DMS53 (cell line): ENCODE measurements at places on chromosomes 7 and 10.

DNA sequence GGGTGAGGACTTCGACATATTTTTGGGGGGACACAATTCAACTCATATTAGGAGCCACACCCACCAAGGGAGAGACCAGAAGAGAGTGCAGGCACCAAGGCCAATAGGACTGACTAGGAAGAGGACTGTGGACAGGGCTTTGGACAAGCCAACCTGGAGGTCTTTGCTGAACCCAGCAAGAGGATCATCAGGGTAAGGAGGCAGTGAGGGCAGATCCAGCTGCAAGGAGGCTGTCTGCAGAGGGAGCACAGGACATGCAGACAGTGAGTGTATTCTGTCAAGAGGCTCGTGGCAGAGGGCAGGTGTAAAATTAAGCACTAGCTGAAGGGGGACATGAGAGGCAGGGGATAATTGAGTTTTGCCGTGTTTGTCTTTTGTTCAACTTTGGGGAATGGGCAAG lies 83.4 kb upstream of the MGMT start:
- DNase-seq: no peak

GRCh38 chr7:24200407-24200966 lies 83.5 kb upstream of the NPY start:
- no peak for DNase-seq

- no peak for DNase-seq
These were observed 45.5 kb downstream of the ABCC2 start for GRCh38 chr10:99827936-99828335.

DNA sequence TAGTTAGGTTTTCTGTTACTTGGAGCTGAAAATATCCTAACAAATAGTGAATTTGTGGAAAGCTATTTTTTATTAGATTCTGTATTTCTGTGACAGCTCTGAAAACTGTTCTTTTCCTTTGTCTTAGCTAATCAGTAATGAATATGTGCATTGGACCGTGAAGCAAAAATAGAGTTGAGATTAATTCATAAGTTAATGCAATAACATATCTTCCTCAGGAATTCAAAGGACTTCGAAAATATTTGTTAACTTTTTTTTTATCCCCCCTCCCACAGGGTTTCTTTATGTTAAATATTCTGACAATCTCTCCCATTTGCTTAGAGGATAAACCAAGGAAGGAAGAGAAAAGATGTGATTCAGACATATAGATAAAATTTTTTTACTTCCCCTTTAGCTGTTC lies 101.4 kb downstream of the PODXL start:
- DNase-seq: no peak

DNA sequence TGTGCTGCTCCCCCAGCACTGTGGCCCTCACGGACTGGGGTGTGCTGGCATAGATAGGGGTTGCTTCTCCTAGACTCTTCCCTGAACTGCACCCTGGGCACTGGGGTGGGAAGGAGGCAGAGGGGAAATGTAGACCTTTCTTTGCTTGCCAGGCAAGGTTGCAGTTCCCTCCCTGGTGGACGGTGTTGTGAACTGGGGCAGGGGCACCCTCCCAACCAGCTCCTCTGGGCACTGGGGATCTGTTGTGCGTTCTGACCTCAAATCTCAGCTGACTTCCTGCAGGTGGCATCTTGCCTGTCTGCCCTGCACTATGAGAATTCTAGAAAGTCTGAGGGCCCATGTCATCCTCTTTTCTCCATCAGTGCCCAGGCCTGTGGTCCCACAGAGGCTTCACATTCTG lies 53.9 kb downstream of the ARHGAP22 start:
- no peak for DNase-seq

DNA sequence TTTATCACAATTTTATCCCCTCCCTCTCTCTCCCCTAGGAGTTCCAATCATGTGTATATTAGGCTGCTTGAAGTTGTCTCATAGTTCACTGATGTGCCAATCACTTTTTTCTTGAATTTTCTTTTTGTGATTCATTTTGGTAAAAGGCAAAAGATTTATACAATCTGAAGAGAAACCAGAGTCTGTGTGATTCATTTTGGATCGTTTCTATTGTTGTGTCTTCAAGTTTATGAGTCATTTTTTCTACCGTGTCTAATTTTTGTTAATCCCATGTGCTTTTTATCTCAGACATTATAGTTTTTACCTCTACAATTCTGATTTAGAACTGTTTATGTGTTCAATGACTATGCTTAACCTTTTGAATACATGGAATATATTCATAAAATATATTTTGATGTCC lies 483.9 kb upstream of the AUTS2 start:
- DNase-seq: no peak

DNA sequence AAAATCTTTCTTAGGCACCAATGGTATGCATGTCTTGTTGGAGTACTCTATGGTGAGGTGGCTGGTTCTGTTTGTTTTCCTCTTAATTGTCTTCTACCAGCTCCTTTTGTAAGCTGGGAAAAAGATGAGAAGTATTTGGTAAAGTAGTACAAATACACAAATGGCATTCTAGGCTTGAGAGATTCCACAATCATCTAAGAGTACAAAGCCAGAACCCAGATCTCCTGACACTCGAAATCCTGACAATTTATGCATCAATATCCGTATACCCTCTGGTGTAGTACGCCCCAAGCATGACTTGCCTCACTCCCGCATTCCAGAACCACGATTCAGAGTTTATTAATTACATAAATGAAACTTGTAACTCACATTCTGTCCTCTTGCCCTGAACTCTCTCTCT lies 43.5 kb downstream of the CDCA7L start:
- DNase-seq: no peak

DNA sequence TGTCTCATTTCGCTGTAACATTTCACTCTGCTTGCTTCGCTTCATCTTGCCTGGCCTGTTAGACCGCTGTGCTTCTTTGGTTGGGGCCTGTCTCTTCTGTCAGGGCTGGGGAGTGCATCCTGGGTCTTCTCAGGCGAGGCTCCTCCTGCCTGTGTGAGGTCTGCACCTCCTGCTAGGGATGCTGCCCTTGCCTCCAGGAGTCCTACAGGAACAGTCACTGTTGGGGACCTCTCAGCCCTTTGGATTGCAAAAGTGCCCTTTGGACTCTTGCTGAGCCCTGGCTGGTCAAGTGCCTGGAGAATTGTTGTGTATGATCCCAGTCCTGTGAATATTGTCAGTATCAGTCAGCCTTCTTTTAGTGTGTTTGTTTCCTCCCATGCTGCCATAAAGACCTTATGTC lies 84.1 kb downstream of the MDFIC start:
- DNase-seq: peak; percentile 90

GRCh38 chr7:2069472-2069860 lies 163.3 kb downstream of the MAD1L1 start:
- no peak for DNase-seq

DNA sequence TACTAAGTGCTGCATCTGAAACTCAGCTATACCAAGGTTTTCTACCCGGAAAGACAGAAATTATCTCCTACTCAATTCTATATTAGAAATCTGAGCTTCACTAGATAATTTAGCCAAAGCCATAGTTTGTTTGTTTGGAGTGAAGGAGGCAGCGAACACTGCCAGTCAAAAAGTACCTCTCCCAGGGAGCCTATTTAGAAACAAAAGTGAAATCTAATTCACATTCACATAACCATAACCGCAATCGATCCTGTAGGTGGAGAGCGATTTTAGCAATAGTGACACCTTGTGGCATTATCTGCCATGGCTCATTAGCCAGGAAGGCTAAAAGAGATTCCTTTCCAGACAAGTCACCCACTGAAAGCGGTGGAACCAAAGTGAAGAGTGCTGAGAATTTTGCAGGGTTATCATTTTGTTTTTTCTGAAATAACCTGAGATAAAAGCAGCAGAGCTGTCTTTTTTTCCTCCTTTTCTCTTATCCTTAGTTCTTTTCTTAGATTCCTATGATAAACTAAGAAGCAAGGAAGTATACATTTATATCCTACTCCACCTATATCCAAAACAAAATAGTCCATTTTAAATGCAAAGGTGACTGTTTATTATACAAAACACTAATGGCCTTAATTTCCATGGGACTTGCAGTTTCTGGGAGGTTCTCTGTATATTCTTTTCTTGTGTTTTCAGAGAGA lies 83.7 kb upstream of the BET1 start:
- peak; percentile 84 for DNase-seq

- DNase-seq: peak; percentile 31
These were observed 70.8 kb downstream of the SGMS1 start for GRCh38 chr10:50552771-50553535.

DNA sequence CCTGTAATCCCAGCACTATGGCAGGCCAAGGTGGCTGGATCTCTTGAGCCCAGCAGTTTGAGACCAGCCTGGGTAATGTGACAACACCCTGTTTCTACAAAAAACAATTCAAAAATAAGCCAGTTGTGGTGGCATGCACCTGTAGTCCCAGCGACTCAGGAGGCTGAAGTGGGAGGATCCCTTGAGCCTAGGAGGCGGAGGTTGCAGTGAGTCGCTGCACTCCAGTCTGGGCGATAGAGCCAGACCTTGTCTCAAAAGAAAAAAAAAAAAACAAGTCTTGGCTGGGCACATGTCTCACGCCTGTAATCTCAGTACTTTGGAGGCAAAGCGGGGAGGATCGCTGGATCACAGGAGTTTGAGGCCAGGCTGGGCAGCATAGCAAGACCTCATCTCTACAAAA lies 74.6 kb upstream of the PDSS1 start:
- peak; percentile 23 for DNase-seq

- DNase-seq: no peak
These were observed 4.4 kb downstream of the SH2D4B start for GRCh38 chr10:80542053-80542452.

GRCh38 chr7:121517591-121517990 lies 121.5 kb upstream of the FAM3C start:
- DNase-seq: no peak
